CD4-positive, alpha-beta T cell treated with Interleukin-12 subunit alpha and Interleukin-12 subunit beta, for 1 hour (primary cell): ENCODE measurements at places on chromosomes 7 and 10.

- DNase-seq, result peak; percentile 2
These were observed 30.6 kb upstream of the GPNMB start for GRCh38 chr7:23216021-23216420.

- no peak for DNase-seq
These were observed 7.5 kb downstream of the EPDR1 start for GRCh38 chr7:37927773-37928444.

DNA sequence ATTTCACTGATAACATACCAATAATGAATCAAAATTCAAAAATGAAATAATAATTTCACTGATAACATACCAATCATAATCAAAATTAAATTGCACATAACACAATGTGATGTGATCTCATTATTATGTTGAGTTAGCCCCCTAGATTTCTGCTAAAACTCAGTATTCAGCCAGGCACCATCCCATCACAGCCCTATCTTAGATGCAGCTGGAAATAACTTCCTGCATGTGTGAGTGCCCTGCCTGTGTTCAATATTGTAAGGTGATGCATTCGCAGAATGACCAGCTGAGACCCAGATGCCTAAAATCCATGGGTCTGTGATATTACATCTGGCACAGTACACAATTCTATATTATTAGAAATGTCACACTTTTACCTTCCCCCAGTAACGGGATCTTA is 142.4 kb downstream of the CALCR start:
- DNase-seq, result no peak

DNA sequence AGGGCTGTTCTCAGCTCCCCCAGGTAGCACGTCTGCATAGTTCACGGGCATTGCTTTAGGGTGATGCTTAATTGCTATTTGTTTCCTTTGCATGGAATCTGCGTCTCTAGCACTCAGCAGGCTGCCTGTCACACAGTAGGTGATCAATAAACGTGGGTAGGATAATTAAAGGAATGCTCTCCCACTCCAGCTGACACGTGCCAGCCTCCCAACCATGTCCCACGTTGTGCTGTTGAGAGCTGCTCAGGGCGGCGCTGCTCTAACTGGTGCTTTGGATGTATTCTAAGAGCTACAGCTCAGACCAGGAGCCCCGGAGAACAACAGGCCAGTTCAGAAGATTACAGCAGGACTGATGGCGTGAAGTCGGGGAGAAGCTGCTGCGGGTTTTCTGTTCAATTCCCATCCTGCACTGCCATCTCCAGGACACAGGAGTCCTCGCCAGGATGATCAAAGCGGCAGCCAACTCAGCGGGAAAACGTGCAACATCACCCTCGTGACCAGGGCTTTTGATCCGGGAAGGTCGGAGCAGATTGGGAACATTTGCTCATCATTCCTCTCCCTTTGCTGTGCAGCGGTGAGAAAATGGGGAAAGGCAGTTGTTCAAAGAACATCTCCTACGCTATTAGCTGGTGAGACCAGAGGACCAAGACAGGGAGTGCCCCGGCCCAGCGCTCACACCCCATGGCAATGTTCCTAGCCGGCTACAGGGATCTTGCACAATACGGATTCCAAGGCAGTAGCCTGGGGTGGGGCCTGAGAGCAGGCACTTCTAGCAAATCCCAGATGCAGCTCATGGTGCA is 50.5 kb upstream of the FOXK1 start:
- DNase-seq, result no peak

DNA sequence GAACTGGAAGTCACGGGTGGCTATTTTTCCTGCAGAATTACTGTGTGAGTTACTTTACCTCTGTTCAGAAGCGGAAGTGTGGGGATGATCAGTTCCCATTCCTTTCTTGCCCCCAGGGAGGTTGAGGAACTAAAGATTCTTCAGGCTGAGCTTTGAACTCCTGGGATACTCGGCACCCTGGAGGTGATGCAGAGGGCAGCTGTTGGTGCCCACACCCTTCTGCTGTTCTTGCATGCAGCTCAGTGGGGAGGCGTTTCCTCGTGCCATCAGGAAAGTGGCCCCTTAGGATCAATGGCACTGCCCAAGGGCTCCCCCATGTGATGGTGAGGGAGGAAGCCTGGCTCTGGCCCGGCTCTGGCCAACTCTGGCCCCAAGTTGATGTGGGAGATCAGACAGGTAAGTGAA is 44.7 kb upstream of the MXI1 start:
- DNase-seq, result no peak

DNA sequence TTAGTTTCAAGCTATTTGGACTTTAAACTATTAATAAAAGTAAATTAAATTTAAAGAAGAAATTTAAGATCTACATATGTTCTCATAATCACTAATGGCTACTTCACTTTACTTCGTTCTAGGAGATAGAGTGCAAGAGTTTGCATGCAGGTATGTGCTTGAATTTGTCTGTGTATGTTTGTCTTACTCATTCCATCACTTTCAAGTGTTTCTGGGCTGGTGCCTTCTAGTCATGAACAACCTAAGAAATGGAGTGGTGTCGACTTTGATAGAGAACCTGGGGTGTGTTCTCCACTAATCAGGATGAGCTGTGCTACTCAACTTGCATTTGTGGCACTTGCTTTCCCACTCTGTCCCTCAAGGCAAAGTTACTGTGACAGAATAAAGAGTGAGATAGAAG is 169.9 kb downstream of the KCND2 start:
- DNase-seq, result no peak

DNA sequence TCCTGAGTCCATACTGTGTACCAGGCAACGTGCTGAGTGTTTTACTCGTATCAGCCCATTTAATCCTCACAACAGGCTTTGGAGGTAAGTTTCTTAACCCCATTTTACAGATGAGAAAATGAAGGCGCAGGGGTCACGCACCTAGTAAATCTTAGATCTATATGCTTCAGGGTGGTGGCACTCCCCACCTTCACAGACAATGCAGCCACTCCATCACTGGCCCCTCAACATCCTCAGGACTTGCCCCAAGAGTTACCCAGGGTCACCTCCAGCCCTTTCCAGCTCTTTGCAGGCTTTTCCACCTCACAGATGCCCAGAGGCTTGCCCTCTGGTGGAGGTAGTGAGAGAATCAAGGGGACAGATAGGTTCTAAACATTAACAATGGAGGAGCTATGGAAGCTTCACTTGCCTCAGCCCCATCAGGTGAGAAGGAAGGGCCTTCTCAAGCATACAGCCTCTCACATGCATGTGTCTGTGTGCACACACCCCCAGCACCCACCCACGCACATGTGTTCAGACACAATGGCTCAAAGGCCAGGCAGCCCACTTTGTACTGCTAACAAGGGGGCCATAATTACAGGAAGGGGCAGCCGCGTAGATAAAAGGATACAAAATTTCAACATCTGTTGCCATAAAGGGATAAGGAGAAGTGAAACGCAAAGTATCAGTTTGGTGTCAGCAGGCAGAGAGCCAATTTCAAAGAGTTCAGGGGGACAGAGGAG is 29.1 kb downstream of the DPCD start:
- DNase-seq, result no peak

DNA sequence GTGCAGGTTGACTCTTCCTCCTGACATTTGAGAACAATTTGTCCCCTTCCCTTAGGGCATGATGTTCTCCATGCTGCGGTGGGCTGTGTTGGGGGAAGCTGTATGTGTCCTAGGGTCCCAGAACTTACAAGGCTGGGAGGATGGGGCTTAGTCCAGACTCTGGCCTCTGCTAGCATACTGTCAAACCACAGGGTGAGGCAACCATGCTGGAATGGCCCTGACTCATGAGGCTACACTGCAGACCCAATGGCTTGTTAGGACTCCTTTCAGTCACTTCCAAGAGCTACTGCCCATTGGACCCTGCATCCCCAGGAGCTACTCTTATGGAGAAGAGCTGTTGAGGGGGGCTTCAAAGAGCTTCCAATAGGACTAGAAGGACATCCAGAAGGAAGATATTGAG is 20.1 kb upstream of the FAM170B start:
- DNase-seq, result no peak

DNA sequence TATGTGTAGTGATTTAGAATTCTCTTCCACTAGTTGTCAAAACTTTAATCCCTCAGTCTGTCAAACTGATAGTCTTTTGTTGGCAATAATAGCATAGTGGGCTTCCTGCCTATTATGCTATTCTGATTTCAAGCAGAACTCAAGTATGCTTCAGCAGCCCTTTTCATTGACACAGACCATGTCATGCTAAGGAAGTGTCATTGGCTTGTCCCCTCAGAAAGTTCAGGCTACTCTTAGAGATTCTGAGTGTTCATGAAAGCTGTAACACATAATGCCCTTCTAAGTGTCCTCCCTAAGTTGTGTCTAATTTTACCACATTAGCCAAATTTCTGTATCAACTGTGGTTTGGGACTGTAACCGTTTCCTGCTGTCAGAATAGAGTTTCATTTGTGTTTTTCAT is 198.7 kb downstream of the THSD7A start:
- DNase-seq, result no peak

DNA sequence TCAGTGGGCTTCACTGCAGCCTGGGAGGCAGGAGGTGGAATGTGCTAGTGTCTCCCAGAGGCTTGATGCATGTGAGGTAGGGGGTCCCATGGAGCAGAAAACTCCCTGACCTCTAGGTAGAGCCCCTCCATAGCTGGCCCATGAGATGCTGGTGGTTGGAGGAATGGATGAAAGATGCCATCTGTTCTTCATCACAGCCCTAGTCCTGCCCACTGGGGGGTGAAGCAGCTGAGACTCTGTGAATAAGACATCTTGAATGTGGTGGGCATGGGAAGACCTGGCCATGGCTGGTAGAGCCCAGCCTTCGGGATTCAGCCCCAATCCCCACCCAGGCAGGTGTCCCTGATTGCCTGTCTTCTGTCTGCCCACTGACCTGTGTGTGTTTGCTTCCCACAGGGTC is 92.5 kb downstream of the COL13A1 start:
- DNase-seq, result no peak

- DNase-seq, result no peak
These were observed 695 bp downstream of the FAM237B start for GRCh38 chr7:90320418-90320800.

GRCh38 chr10:16401416-16401815 is 35.4 kb upstream of the PTER start:
- DNase-seq, result no peak

DNA sequence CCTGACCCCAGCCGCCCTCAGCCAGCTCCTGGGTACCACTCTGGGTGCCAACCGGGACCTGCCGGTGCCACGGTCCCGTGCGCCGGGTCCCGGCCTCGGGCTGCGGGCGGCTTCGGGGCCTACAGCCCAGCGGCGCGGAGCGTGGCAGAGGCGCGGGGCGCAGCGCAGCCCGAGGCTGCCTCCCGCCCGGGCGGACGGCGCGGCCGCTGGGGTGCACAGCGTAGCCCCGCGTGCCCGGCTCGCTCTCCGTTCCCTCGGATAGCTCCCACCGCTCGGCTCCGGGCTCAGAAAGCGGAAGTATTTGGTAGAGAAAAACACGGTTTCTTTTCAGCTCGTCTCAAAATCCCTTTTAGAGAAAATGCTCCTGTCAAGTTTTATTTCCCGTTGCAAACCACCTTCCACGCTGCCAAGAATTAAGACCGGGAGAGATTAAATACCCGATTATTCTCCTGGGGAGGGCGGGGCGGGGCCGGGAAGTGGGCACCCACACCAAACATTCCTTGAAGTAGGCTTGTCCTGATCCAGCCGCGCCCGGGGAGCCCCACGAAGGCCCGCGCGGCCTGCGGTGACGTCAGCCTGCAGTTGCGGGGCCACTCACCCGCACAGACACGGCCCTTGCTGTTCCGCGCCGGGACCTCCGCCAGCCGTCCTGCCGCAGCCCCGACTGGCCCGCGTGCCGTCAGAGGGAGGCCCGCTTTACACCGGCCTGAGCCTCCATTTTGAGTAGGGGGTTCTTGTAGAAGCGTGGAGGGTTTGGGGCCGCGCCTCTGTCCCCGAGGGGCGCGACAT is 7.2 kb downstream of the HOXA13 start:
- DNase-seq, result no peak

DNA sequence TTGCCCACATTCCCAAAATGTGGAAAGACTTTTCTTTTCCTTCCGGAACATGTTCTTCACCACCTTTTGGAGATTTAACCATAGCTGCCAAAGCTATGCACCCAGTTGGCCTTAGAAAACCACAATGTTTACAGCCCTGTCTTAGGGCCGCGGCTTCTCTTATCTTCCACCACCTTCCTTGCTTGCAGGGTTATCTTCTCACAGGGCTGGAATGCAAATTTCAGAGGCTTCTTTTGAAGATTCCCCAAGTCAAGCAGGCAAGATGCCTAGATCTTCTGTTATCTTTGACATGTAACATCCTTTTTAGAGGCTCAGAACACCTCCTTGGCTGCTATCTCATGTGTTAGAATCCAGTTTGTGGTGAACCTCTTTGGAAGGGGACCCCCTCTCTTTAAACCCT is 11.1 kb downstream of the KCTD7 start:
- no peak for DNase-seq

GRCh38 chr10:132387764-132388210 is 9.2 kb upstream of the PWWP2B start:
- peak; percentile 81 for DNase-seq

DNA sequence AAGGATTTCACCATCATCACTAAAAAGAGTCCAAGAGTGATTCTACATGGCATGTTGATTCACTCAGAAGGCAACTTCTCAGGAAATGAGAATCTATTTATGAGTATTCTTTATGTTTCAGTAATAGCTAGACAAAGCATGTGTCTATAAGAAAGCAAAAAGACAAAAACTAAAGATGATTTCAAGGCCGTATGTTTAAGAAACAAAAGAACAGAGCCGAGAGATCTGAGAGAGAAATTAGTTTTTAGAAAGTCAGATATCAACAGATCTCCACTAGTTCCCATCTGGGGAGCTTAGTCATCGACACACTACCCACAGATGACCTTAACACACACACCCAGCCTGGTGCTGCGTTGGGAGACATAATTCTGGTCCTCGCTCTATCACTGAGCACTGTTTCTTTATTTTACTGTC is 21.0 kb downstream of the PIP4K2A start:
- peak; percentile 41 for DNase-seq

DNA sequence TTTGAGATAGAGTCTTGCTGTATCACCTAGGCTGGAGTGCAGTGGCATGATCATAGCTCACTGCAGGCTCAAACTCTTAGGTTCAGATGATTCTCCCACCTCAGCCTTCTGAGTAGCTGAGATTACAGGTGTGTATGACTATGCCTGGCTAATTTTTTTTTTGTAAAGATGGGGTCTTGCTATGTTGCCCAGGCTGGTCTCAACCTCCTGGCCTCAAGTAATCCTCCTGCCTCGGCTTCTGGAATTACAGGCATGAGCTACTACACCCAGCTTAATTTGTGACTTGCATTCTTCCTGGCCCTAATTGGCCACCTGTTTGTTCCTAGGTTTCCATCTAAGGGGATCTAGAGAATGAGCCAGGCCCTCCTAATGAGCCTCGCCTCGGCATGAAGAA is 9.3 kb downstream of the ARHGAP22 start:
- DNase-seq, result no peak
